Kidney epithelial cell (primary cell): ENCODE measurements at places on chromosomes 7 and 10. TPM values are rescaled to one million over a fixed set of nuclear protein-coding genes. Genes with fewer than 3 reads are reported as not detected.
A peak's percentile ranks its signal among the peaks of the same experiment; 100 is the strongest.

- DNase-seq: no peak
These were observed 607.2 kb upstream of the MGMT start for GRCh38 chr10:128859738-128860386.

DNA sequence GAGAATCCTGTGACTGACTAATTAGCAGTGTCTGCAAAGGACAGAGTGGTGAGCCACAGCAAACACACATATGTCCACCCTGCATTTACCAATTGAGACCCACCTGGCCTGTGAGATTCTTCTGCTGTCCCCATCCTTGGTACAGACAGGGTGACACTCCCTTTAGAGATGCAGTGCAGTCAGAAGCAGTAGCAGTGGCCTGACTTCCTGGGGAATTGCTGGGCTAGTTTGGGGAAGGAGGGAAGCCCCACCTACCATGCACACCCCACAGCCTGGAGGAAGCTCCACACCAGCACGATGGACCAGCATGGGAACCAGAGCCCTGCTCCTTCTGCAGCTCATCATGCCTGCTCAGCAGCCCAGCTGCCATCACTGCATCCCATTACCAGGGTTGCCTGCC, 924.9 kb upstream of the ZNF722 start:
- no peak for DNase-seq

GRCh38 chr7:70104243-70104642, 506.0 kb downstream of the AUTS2 start:
- DNase-seq: no peak

- no peak for DNase-seq
These were observed 141.9 kb downstream of the PRKG1 start for GRCh38 chr10:51215951-51216834.

DNA sequence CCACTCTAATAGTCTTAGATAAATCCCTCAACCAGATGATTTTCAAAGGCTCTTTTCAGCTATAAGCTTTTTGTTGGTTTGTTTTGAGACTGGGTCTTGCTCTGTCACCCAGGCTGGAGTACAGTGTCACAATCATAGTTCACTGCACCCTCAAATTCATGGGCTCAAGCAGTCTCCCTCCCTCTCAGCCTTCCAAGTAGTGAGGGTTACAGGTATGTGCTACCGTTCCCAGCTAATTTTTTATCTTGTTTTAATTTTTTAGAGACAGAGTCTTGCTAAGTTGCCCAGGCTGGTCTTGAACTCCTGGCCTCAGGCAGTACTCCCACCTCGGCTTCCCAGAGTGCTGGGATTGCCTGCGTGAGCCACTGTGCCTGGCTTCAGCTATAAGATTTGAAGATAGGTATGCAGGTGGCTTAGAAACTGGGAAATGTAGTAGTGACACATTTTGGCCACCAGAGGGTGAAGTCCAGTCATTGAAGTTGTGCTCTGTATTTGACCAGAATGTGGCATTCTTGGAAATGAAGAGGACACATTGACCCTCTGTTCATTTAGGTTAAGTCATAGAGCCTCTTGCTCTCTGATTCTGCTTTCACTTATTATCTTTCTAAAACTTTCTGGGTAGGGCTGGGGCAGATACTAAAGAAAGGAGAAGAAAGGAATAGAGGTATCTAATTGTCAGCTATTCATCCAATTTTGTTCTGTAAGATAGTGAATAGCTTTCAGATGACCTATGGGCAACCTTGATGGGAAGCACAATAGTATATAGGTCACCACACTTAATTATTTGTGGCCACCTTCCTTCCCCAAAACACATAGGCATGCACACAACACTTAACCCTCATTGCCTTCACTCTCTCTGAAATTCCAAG, 36.0 kb downstream of the R3HCC1L start:
- peak; percentile 16 for DNase-seq

Gene NEUROD6
- total RNA-seq: not detected in 2 replicates

Gene FFAR4
- total RNA-seq: not detected in 2 replicates

DNA sequence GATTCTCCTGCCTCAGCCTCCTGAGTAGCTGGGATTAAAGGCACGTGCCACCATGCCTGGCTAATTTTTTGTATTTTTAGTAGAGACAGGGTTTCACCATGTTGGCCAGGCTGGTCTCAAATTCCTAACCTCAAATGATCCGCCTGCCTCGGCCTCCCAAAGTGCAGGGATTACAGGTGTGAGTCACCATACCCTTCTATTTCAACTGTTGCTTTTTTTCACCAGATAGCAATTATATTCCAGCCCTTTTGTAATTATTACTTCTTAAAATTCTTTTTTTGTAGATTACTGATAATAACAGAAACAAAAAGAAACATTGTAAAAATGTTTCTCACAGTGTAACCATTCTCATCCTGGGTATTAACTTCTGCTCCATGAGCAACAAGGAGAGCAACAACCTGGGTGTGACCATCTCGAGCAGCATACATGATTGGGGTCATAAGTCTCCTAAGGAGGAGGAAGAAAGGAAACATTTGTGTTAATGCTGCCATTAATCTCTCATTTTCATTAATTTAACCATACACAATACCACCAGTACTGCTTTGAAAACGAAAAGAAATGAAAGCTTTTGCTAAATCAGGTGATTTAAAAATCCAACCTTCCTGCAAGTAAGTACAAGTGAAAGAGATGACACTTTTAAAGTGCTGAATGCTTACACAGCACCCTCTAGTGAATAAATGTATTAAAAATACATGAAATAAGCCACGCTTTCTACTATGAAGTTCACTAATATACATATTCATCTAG, 41.8 kb downstream of the ASZ1 start:
- no peak for DNase-seq

GRCh38 chr7:90839316-90839715, 243.2 kb downstream of the CDK14 start:
- DNase-seq: no peak

DNA sequence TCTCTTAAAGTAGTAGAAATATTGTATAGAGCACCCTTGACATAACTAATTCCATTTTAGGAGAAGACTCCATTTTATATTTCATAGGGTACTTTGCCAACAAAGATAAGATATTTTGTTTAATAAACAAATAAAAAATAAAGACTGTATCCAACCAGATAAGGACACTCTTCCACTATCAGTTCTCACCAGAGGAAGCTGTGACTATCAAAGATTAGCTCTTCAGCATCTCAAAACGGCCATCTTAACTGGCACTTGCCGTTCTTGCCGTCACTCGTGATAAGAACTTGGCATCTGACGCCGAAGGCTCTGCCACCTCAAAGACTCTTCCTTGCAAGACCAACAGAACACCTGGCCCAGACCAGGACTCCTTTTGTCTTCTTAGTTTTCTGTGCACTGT, 26.3 kb upstream of the AKR1B1 start:
- DNase-seq: no peak

Gene MYL7
- 1.2 and 3.0 TPM in 2 replicates for total RNA-seq

GRCh38 chr10:23095966-23096801, 805 bp downstream of the MSRB2 start:
- peak; percentile 5 for DNase-seq

DNA sequence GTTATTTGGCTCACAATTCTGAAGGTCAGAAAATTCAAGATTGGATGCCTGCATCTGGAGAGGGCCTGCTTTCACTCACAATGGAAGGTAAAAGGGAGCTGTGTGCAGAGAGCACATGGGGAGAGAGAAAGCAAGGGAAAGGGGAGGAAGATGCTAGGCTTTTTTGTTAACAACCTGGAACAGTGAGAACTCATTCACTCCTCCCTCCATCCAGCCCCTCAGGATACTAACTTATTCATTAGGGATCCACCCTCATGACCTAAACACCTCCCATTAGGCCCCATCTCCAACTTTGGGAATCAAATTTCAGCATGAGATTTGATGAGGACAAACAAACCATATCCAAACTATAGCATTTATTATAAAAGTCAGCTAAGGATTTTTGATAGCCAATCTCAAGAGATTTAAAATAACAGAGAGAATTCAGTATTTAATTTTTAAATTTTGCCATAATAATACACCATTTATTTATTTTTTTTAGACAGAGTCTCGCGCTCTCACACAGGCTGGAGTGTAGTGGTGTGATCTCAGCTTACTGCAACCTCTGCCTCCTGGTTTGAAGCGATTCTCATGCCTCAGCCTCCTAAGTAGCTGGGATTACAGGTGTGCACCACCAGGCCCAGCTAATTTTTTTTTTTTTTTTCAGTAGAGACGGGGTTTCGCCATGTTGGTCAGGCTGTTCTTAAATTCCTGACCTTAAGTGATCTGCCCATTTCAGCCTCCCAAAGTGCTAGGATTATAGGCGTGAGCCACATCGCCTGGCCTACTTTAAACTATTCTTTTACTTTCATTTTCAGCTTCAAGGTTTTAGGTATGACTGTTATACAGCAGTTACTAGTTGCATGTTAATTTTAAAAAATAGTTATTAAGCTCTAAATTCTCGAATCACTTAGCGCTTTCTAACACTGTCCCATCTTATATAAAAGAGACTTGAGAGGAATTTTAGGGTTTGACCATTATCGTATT, 20.3 kb upstream of the ETV1 start:
- DNase-seq: no peak
